Kidney tubule cell (primary cell): ENCODE measurements at places on chromosomes 13 and 19.

GRCh38 chr19:15466851-15467733, 2.7 kb upstream of the RASAL3 start:
- DNase-seq = peak; percentile 22

DNA sequence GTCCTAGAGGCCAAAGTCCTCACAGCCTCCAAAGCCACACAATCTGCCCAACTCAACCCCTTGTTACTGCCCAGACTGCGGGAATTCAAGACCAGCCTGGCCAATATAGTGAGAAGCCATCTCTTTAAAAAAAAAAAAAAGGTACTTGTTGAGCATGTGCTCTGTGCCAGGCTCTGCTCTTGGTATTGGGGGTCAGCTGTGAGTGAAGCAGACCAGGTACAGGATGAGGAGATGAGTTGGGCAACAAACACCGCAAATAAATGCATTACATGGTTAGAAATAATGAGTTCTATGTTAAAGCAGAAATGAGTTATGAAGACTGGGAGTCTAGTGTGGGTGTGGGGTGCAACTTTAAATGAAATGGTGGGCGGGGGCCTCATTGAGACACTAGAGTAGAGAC, 9.9 kb downstream of the GRIK5 start:
- no peak for DNase-seq

GRCh38 chr13:86714495-86714894, 915.3 kb upstream of the SLITRK6 start:
- DNase-seq = no peak

- DNase-seq = peak; percentile 39
These were observed 57.8 kb downstream of the IER2 start for GRCh38 chr19:13207846-13208671.

- DNase-seq = no peak
These were observed 4.8 kb downstream of the RUBCNL start for GRCh38 chr13:46382224-46382623.

DNA sequence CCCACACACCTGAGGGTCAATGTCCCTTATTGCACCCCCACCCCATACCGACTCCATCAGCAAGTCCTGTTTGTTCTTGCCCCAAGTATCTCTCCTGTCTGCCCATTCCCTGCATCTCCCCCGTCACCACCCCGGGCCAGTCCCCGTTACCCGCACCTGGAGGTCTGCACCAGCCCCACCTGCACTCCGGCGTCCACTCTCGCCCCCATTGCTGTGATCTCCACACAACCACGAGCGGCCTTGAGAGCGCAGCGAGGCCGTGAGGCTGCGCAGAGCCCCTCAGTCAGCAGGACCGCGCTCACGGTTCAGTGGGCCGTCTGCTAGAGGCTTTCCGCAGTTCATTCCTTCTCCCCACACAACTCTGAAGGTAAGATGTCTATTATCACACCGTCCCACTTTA, 152.8 kb downstream of the KATNAL1 start:
- DNase-seq = no peak

GRCh38 chr19:3572855-3573161, at the start of gene HMG20B:
TSS of gene HMG20B (plus strand) at chr19:3572944. CDS start at chr19:3573310, 366 bp downstream.
- no peak for DNase-seq
